ENCODE measurements at places on chromosomes 12 and 14.

DNA sequence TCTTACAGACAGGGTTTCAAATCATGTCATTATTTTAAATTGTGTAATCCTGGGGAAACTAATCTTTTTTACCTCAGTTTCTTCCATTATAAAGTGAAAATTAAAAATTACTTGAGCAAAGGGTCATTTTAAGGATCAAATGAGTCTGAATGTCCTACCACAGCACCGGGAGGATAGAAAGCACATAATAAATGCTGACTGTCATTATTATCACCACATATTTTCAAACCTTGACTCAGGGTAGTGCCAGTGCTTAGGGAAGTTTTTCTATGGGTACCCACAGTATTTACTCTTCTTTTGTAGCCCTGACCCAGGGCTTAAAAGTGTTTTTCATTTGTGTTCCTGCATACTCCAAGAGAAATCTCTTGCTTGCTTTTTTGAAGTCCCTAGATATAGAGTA, 60.5 kb downstream of the KCNMB4 start:
- no peak for DNase-seq

DNA sequence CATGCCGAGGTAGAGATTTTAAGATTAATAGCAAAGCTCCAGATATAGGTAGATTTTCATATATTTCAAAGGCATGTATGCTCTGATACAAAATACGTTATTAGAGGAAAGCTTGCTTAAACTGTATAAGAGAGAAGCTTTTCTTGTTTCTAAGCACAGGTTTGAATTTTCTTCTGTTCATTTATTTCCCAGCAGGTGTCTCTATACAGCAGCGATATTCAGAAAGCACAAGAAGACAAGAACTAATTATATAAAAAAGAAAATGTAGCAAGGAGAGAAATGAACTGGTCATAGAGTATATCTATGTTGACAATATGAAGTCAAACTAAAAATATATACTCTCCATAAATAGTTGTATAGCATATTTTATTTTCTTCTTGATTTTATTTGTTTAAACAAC, 307.4 kb upstream of the NOVA1 start:
- DNase-seq = no peak

GRCh38 chr14:67977434-67978034, 158.0 kb downstream of the RAD51B start:
- no peak for DNase-seq

GRCh38 chr12:55743406-55744339, 751 bp downstream of the GDF11 start:
- DNase-seq = peak; percentile 48

- DNase-seq = no peak
Measured at GRCh38 chr12:30980955-30981662, 54.6 kb downstream of the TSPAN11 start.

GRCh38 chr12:120628919-120629318, 11.5 kb upstream of the CABP1 start:
- DNase-seq = no peak

GRCh38 chr14:93655078-93655750, 133.1 kb downstream of the PRIMA1 start:
- no peak for DNase-seq

GRCh38 chr12:20740972-20741371, 45.8 kb downstream of the SLCO1C1 start:
- DNase-seq = no peak

GRCh38 chr14:102197317-102197853, 57.7 kb downstream of the WDR20 start:
- no peak for DNase-seq

DNA sequence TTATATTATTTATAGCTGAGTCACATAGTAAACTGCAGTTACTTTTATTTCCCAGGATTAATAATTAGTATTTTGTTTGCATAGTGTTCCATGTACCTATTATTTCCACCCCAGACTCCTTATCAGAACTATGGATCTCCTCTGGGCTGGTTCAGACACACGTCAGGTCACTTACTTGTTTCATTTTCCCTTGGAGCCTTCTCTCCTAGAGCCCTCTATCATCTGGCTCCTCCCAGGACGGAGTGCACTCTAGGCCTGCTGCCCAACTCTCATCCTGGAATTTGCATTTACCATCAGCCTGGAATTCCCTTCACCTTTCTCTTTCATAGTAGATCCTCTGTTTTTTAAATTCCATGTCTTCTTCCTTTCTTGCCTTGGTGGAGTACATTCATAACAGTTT, 28.5 kb upstream of the GALNT16 start:
- no peak for DNase-seq

GRCh38 chr14:20560961-20561360, at the start of gene RNASE9:
TSS of gene RNASE9 (minus strand) at chr14:20561047.
- no peak for DNase-seq

- no peak for DNase-seq
Measured at GRCh38 chr12:113184098-113184899, 979 bp downstream of the DDX54 start.

DNA sequence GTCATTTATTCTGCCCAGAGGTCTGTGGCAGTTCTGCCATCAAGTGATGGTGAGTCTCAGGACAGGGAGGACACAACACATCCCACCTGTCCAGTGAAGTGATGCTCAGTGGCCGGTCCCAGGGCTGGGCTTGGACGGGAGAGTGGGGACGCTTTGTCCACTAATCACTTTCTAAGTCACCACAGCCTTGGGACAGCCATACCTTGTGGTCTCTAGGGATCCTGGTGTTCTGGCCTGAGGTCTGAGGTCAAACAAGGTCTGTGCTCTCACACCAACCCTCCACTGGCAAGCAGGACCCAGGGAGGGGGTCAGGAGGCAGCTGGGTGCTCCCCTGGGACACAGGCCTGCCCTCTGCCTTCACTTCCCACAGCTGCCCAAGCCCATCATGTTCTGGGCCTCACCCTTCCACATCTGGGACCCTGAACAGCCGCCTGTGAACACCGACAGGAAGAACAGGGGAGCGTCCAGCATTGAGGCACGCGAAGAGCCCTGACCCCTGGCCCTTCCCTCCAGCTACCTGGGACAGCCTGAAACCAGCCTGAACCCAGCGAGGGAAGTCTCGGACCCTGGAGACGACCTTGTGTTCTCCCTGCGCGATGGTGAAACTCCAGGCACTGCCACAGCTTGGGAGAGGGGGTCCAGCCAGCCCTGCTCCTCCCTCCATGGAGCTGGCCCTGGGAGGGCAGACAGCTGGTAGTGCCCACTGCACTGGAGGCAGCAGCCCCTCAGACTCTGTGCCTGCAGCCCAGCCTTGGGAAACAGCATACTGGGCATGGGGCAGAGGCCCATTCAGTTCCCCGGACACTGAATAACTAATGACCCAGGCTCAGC, 19.7 kb upstream of the GPR132 start:
- no peak for DNase-seq

- no peak for DNase-seq
Measured at GRCh38 chr14:95460647-95461478, 55.6 kb downstream of the SYNE3 start.

DNA sequence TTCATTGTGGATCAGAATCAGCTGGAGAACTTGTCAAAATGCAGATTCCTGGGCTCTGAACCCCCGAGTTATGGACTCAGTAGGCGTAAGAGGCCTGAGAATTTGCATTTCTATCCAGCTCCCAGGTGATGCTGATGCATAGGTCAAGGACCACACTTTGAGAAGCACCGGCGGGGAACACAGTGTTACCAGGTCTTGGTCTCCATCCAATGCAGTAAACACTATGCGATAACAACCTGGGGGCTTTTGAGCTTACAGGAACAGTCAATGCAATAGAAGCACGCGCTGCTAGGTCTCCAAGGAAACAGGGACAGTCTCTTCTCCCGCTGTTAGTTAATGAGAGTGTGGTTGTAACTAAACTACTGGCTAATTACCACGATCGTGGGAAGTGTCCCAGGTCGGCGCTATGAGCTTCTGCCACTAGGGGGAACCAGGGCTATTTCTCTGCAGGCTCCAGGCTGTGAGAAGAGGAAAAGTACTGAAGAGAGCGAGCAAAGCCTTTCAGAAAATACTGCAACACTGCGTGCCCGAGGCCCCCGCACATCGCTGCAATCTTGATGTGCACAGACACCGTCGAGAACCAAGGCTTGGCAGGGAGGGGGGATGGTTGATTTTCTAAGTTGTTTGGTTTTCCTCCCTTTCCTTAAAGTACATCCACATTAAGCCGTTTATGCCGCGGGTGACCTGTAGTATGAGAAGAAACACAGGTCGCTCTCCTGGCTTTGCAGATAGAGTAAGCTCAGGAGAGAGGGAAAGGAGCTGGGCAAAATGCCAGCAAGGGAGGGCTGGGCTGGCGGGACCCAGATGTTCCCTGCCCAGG, 52.0 kb upstream of the KCNA1 start:
- peak; percentile 42 for DNase-seq

DNA sequence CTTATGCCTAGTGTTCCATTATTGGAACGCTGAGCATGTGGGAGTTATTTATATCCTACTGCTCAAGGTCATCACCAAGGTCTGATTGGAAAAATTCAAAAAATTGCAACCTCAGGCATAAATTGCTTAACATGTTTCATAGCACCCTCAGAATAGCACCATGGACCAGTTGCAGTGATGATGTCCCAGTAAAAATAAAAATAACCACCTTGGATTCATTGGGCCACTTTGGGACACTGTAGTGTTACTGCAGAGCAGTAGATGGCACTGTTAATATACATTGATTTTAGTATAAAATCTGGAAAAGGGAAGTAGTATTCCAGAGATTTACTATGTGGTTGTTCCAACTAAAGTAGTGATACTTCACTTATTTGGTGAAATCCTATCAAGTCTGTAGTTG, 31.0 kb upstream of the PTCSC3 start:
- no peak for DNase-seq

DNA sequence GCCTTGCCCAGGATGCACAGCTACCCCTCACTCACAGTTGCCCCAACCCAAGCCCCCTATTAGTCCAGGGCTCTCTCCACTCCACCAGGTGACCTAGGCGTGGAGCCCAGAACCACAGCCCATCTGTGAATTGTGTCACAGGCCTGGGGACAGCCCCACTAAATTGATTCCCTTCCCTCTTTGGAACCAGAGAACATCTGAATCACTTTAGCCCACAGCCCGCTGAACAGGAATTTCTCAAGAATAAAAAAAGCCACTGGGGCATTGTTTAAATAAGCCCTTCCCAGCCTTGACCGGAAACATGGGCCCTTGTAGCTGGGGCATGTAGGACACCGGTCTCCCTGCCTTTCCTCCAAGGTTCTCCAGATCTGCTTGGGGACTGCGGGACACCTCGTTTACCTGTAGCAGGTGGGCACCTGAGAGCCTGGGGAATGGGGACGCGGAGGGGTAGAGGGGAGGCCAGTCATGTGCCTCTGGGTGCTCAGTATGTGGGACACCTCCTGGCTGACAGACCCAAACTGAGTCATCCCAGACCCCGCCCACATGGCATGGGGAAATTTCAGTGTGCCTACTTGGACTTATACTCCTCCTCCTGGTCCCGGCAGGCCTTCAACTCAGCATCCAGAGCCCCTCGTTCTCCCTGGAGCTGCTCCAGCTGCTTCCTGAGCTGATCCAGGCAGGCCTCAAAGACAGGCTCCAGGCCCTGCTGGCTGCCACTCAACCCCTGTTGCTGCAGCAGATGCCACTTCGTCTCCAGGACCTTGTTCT, 1.3 kb downstream of the KRT78 start:
- DNase-seq = no peak

GRCh38 chr12:58364389-58365086, 423.2 kb downstream of the ATP23 start:
- no peak for DNase-seq

DNA sequence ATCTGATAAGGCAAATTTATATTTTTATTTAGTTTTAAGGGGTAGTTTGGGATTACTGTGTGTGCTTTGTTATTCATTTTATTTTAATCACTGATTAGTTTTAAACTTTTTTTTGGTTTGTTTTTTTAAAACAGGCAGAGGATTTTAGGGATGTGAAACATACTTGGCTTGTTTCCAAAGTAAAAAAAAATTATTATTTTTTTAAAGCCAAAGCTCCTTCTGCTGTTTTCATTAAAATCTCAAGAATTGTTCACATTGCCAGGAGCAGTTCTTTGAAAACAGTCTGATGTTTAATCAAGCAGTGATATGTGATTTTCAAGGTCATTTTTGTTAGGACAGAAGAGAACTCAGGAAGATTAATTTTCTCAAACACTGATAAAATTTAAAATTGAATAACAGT, 11.2 kb downstream of the TTC8 start:
- DNase-seq = no peak

DNA sequence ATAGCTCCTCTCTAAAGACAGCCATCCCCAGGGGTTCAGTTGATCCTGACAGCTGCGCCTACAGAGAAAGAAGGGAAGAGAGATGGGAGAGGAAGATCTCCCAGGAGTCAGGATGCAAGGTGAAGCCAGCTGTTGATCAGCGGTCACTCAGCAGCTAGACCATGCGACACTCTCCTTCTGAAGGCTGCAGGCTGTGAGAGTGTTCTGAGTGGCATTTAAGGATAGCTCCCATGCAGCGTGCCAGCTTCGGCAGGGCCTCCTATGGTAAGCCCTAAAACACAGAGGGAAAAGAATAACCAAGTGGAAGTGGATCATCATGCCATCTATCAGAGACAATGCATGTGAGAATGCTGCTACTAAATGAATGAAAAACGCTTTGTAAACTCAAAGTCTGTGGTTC, 197.9 kb upstream of the NUDT4 start:
- no peak for DNase-seq

DNA sequence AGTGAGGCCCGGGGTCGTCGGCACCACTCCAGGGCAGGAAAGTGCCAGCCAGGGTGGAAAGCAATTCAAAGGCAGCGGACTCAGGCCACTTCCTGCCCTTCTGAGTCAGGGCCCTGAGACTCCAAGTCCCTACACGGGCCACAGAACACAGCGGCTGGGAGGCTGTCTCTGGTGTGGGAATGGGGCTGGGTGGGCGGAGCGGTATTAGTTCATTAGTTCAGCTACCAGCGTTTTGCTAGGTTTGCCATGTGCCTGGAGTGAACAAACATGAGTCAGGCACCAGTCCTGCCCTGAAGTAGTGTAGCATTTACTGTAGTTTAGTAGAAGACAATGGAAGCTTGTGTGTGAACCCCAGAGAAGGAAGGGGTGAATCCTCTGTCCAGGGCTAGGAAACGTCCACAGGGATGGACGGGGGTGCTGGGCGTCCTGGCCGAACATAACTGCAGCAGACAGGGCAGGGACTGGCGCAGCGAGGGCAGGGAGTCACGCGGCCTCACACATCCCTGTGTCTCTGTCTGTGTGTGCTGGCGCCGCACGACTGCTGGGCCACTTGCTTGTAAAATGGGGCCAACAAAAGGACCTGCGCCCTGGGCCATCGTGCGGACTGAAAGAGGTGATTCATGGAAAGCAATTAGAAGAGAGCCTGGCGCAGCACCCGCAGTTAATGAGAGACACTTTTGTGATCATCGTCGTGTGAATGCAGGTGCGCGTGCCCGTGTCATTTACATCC, 186.4 kb upstream of the PRMT8 start:
- no peak for DNase-seq
